ENCODE measurements at places on chromosomes 16 and 17.

DNA sequence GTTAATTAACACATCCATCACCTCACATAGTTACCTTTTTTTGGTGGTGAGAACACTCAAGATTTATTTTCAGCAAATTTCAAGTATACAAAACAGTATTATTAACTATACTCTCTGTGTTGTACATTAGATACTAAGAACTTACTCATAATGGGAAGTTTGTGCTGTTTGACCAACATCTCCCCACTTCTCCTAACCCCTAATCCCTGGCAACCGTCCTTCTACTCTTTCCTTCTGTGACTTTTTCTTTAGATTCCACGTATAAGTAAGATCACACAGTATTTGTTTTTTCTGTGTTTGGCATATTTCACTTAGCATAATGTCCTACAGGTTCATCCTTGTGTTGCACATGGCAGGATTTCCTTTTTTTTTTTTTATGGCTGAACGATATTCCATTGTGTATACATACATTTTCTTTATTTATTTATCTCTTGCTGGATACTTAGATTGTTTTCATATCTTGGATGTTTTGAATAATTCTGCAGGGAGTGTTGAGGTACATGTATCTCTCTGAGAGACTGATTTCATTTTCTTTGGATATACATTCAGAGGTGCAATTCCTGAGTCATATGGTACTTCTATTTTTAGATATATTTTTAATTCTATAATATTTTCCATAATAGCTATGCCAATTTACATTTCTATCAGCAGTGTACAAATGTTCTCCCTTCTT lies 19.0 kb downstream of the PPM1D start:
- no peak for DNase-seq

GRCh38 chr16:986411-986810 lies 4.8 kb downstream of the SOX8 start:
- no peak for DNase-seq

DNA sequence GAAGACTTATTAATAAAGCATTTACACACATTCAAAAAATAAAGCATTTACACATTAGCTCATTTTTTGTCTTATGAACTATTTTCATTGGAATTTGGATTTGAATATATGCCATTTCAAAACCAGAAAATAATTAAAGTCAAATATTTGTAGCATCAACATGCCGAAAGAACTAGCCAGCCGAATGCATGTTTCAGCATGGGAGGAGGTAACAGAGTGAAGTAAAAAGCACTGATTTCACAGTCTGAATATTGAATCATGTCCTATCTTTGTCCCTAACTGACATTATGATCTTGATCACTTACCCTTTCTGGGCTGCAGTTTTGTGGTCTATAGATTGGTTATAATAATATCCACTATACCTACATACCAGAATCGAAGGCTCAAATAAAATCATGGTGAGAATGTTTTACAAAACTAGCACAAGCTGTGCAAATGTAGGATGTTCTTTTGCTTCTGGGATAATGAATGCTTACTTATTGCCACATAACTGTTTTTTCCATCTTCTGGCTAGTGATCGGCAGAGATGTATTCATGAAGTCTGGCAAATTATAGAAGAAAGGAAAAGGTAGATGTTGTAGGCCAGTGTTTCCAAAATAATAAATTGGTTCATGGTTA lies 84.7 kb downstream of the TUBD1 start:
- DNase-seq, result no peak

DNA sequence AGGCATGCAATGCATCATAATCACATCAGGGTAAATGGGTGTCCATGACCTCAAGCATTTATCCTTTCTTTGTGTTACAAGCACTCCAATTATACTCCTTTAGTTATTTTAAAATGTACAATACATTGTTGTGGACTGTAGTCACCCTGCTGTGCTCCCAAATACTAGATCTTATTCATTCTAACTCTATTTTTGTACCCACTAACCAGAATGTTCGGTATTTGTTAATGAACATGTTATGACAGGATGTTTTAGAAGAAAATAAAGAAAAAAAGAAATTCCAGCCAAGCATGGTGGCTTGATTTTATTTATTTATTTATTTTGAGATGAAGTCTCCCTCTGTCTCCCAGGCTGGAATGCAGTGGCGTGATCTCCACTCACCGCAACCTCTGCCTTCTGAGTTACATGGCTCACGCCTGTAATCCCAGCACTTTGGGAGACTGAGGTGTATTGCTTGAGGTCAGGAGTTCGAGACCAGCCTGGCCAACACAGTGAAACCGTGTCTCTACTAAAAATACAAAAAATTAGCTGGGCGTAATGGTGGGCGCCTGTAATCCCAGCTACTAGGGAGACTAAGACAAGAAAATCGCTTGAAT lies 1.8 kb upstream of the NDE1 start:
- DNase-seq, result no peak

DNA sequence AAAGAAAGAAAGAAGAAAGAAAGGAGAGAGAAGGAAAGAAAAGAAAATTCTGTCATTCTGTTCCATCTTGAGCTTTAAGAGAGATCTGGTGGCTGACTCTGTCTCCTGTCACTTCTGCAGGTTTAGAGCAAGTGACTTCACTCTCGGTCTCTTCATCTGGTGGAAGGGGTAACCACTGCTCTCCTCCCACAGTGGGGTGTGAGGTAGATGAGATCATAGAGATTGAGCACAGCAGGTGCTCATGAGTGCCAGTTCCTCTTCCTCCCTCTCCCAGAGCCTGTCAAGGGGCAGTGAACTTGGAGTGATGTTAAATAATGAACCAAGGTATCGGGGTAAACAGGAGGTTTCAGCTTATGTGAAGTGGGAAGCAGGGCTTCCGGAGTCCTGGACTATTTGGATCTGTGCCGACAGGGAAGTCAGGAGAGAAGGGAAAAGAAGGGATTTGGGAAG lies 47.7 kb downstream of the BEAN1 start:
- no peak for DNase-seq

DNA sequence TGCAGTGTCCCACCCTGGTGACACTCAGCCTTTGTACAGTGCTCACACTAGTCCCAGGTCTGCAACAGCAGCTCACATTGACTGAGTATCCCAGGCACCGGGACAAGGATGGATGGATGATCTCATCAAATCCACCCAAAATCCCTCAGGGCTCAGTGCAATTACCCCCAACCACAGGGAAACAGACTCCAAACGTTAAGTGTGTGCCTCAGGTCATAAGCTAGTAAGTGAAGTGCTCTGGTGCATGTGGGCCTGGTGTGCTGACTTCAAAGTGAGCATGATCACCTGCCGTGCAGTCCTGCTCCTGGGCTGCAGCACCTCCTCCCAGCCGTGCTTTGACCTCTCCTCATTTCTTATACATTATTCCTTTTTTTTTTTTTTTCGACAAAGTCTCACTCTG lies 31.2 kb upstream of the CD300E start:
- DNase-seq, result no peak

- no peak for DNase-seq
Measured at GRCh38 chr17:79005063-79005861, 4.3 kb downstream of the CANT1 start.

GRCh38 chr17:67829331-67829730 lies 4.0 kb downstream of the BPTF start:
- DNase-seq, result no peak

DNA sequence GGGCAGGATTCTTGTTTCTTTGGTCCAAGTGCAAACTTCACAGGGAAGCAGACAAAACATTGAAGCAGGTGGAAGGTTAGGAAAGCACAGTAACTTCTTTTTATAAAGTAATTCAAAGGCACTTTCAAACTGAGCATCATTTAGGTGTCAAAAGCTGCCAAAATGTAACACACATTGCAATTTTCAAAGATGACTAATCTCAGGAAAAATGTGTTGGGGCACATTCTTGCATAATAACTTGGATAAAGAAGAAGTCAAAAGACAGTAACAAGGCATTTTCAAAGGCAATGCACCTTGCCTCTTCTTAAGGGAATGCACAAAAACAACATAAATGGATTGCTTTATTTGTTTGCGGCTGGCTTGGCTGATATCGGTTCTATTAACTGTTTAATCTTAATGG lies 3.6 kb downstream of the KCNJ2 start:
- no peak for DNase-seq

DNA sequence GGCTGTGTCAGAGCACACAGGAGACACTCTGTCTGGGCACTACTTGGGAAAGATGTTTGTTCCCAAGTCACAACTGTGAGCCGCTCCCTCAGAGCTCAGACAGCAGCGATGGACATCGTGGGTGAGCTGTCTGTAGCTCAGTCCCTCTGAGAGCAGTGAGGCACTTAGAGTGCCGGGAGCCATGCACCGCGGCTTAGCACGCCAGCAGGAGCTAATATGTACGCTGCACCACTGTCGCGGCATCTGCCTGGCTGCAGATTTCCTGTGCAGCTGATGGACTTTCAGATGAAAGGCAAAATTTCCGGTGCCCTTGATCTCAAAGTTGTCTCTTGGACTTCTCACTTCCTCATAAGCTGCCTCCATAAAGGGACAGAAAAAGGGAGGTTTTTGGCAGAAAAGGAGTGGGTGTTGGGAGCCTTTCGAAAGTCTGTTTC lies 92.8 kb upstream of the ZNF469 start:
- no peak for DNase-seq

- no peak for DNase-seq
Measured at GRCh38 chr16:85461814-85462713, 151.1 kb upstream of the GSE1 start.

GRCh38 chr17:81190591-81190990 lies 24.6 kb upstream of the AATK start:
- no peak for DNase-seq

GRCh38 chr16:64951193-64951592 lies 170.7 kb downstream of the CDH11 start:
- DNase-seq, result no peak

- no peak for DNase-seq
Measured at GRCh38 chr16:11793840-11794239, 3.2 kb downstream of the ZC3H7A start.

GRCh38 chr16:47258874-47259461 lies 115.2 kb upstream of the NETO2 start:
- DNase-seq, result peak; percentile 2

GRCh38 chr17:62855156-62855555 lies 47.0 kb upstream of the MARCHF10 start:
- DNase-seq, result no peak

- no peak for DNase-seq
Measured at GRCh38 chr16:64174327-64174726, 947.5 kb downstream of the CDH11 start.

DNA sequence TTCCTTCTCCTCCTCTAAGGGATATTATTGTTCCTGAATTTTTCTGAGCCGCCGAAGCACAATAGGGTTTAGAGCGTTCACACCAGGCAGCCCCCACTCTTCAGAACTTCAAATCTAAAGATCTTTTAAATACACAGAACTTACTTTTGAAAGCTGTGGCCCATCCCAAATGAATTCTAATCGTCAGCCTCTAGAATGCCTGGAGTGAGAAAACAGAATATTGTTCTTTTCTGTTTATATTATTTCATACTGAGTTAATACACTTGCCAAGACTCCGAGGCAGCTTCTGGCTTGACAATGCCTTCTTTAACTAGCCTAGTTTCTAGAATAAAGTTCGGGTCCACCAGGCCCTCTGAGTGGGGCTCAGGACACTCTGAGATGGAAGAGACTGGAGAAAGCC lies 405.6 kb downstream of the WWOX start:
- no peak for DNase-seq

DNA sequence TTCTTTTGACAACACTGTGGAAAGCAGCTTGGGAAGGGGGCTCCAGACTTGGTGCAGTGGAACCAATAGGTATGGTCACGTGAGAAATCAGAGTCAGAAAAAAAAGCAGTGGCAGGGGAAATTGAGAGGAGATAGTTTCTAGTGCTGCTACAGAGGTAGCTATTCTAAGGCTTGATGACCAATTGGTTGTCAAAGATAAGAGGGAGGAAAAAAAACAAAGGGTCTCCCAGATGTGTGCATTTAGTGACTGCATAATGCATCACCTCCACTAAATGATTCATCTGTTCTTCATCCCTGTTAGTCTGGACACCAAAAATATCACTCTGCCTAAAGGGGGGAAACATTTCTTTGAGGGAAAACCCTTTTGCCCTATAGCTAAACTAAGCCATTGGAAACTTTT lies 56.5 kb downstream of the PIGL start:
- no peak for DNase-seq

DNA sequence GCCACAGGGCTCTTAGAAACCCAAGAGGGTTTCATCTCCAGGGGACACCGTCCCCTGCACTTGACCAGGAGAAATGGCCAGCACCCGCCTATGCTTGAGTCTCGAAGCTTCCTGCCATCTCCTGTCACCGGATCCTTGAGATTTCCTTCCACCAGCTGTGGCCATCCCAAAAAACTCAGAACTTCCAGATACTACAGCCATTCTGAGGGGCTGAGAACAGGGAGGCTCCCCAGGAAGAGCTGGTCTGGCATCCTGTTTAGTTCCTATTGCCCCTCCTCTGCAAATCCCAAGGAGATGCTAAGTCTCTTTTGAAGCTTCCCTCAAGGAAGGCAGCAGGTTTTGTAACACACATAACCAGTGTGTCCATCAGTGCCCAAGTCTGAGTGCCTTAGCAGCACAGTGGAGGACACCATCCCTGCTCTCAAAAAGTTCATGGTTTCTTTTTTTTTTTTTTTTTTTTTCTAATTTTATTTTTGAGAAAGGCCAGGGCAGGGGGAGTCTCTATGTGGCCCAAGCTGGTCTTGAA lies 2.0 kb downstream of the UBALD2 start:
- DNase-seq, result no peak

DNA sequence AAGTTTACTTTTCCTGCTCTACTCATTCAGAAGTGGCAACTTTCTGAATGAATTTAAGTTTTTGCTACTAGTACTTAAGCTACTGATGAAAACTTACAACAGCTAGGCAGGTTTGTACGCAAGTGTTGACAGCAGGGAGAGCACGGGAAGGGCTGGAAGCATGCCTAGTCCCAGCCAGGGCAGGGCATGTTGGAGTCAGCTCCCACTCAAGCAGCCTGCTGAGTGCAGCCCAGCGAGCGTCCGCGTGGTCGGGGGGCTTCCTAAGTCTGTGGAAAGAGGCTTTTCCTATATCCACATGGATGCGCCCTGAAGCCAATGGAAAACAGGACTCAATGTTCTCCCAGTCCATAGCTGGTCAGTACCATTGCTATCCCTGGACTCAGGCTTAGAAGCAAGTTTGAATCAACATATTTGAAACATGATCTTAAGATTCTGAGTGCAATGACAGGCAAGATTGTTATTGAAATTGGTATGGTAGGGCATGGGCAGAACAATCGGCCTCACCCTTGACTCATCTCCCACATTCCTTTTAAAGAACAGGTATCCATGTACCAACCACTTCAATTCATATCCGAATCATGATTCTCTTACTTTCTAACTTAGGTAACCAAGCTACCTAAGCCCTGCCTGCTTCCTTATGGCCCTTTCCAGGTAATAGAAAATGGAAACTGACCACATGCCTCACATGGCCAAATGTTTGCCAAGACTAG lies 22.5 kb downstream of the CYB5D2 start:
- no peak for DNase-seq

- DNase-seq, result no peak
Measured at GRCh38 chr17:70099294-70099693, 24.3 kb downstream of the KCNJ16 start.

GRCh38 chr17:33234930-33235685 lies 58.0 kb downstream of the ASIC2 start:
- DNase-seq, result peak; percentile 9

- no peak for DNase-seq
Measured at GRCh38 chr16:3797904-3798811, 80.8 kb upstream of the TRAP1 start.

- DNase-seq, result no peak
Measured at GRCh38 chr16:67456391-67457081, 24.4 kb downstream of the ATP6V0D1 start.
